ENCODE measurements at places on chromosomes 5 and 9.
A peak's percentile ranks its signal among the peaks of the same experiment; 100 is the strongest.

DNA sequence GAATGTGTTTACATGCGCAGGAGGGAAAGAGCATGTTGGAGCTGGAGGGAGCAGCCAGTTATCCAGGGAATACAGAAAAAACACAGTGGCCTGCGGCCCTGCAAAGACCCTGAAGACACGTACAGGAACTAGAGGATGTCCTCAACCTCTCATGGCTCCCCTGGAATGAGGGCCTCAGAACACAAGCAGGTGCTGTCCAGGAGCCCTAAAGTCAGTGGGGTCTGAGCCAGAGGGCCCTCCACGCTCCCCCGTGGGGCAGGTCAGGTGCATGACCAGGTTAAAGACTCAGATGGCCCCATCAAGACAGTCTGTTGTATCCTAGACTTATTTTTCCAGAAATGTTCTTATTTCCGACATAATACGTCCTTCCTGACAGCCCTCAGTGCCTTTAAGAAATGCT, 106.9 kb downstream of the ROR2 start:
- DNase-seq, result no peak

- no peak for DNase-seq
Observed at GRCh38 chr9:76451234-76451633, 7.7 kb upstream of the GCNT1 start.

- no peak for DNase-seq
Observed at GRCh38 chr9:69465473-69465872, 140.5 kb downstream of the ENTREP1 start.

- DNase-seq, result no peak
Observed at GRCh38 chr9:21104787-21105186, 27.0 kb upstream of the IFNB1 start.

GRCh38 chr9:68746525-68746924, 41.5 kb downstream of the PIP5K1B start:
- no peak for DNase-seq

- no peak for DNase-seq
Observed at GRCh38 chr9:18018221-18018620, 439.4 kb downstream of the SH3GL2 start.

DNA sequence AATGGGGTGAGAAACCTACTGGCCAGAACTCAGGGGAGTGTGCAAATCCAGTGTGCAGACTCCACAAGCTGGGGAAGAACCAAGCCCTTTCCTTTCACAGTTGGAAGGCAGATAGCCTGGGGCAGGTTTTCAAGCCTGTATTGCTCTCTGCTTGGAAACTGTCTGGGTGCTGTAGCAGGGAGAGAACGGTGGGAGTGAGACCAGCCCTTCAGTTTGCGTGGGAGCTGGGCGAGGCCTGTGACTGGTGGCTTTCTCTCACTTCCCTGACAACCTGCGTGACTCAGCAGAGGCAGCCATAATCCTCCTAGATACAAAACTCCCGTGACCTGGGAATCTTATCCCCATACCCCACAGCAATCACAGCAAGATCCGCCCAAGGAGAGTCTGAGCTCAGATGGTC, 44.9 kb upstream of the SNCAIP start:
- DNase-seq, result no peak

- no peak for DNase-seq
Observed at GRCh38 chr9:22030101-22030598, 21.0 kb upstream of the CDKN2B start.

GRCh38 chr9:108213511-108213910, 642.3 kb downstream of the ACTL7B start:
- no peak for DNase-seq

DNA sequence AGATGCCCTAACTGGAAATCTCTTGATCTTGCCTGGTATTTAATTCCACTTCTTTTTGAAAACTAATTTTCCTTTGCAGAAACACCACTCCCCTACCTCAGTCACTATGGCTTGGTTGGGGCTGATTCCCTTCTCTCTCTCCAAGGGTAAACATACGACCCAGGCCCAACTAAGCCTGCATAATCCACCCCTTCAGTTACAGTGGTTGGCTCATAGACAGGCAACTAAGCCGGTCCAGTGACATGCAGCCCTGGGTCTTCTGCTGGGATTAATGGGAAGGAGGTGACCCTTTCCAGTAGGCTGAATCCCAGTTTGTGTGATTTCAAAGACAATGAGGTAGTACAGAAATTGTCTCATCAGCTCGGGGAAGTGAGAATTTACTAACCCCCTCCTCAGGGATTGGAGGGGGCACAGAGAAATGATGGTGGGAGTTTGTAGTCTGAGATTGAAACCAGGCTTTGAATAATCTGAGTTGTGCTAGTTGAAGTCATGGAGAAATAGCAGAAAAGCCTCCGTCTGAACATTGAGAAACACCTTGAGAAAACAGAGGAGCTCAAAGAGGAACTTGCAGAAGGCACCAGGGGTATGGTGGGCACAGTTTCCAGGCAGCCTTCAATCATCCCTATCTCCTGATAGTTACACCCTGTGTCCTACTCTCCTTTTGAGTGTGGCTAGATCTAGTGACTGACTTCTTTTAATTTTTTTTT, 148.9 kb downstream of the GCNT1 start:
- DNase-seq, result no peak

DNA sequence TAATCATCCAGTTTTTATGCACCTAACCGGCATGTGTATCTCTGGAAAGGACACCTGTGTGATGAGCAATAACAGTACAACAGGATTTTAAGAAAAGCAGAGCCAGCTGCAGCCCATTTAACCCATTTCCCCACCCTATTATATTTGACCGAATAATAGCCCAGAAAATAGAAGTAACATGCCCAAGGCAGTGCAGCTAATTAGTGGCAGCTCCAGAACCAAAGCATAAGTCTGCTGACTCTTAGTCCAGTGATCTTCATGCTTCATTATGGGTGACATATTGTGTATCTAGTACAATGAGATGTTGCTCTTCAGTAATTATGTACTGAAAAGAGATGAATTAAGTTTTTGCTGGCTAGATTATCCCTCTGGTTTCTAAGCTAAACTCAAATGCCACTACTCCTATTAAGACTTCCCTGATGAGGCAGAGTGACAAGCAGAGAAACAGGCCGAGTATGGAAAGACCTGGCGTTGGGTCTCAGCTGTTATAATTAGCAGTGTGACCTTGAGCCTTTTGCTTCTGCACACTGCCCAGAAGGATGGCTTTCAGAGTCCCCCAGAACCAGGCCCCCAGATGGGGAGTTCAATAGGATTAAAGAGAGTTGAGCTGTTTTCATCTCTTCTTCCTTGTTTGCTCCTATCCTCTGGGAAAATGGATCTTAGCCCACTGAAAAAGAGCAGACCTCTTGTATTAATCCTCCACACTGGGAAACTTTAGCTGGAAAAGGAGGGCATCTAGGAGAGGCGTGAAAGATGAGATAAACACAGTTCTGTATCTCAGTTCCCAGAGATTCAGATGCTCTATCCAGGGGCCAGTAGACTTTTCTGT, 10.8 kb upstream of the C1QTNF3 start:
- no peak for DNase-seq

DNA sequence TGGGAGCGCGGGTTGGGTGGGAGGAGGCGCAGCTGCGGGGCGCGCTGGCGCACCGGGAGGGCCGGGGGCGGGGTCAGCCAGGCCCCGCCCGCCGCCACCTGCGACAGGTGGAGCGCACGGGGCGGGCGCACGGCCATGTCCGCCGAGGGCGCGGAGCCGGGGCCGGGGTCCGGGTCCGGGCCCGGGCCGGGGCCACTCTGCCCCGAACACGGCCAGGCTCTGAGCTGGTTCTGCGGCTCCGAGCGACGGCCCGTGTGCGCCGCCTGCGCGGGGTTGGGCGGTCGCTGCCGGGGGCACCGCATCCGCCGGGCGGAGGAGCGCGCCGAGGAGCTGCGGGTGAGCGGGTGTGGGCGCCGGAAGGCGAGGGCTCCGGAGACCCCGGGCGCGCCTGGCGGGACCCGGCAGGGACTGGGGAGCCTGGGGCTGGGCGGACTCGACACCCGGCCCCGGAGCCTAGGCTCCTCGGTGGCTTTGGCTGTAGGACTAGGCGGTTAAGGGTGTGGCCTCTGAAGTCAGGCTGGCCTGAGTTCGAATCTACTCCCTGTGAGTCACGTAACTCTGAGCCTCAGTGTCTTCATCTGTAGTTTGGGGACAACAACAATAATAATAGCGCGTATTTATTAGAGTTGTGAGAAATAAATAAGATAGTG, at the start of gene BSPRY:
BSPRY (plus strand) TSS at position 97 of the 650 bp plus-strand sequence; CDS start at position 136, 39 bp downstream.
- DNase-seq, result no peak

DNA sequence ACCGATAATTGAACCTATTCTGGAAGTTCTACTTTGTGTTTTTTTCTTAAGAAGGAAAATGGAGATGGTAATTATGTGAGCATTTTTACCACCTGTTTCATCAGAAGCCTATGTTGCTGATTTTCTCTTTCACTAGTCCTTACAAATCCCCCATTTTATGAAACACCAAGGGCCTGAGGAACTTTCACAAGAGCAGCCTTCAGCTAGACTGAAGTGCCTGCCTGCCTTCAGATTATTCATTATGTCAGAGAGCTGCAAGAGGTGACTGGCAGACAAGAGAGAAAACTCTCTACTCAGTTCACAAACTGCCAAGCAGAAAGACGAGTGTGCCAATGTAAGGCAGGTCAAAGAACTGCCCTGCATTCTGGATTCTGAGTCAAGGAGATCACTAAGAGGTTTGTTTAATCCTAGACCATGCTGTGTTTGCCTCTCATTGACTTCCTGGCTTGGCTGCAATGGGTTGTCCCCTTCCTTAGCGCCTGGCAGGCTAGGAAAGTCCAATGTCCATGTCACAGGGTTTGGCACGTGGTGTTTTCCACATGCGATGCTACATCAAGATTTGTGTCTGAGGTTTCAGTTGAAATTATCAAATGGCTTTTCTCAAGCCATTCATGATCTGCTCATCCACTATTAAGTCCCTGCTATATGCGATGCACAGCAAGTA, 143.3 kb downstream of the CDC42SE2 start:
- DNase-seq, result no peak

DNA sequence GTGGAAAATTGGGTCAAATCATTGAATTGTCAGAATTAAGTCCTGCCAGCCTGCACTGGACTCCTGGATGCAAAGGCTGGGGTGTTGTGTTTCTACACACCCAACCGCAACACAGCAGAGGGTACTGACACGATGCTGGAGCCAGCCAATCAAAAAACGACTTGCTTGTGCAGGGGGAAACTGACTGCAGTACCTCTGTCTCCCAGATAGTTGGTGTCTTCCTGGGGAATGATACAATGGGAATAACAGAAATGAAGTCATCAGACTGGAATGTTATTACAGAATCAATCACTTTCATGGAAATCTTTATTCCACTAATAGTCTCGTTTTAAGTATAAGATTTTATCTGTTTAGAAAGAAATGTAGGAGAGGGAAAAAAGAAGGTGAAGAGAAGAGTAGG, 330.3 kb downstream of the MLLT3 start:
- DNase-seq, result peak; percentile 11

- peak; percentile 15 for DNase-seq
Observed at GRCh38 chr9:110047955-110048402, 160.0 kb downstream of the C9orf152 start.

All from NCI-H446 (cell line).